Fibroblast of gingiva (primary cell): ENCODE measurements at places on chromosomes 5 and 9.
A peak's percentile ranks its signal among the peaks of the same experiment; 100 is the strongest.

DNA sequence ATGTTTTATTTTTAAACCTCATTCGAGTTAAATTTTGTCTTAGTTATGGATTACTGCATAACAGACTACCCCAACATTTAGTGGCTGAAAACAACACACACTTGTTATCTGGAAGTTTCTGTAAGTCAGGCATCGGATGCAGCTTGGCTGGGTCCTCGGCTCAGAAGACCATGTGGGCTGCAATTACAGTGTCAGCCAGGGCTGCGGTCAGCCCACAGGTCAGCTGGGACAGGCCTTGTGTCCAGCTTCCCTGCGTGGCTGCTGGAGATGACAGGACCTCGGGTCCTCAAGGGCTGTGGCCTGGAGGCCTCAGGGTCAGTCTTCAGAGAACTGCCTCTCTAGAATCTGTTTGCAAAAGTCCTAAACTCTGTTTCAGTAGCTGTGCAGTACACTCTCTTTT is 219.0 kb upstream of the IRX1 start:
- DNase-seq, result no peak

- no peak for DNase-seq
These were observed 20.0 kb downstream of the RNF44 start for GRCh38 chr5:176517053-176517661.

- no peak for DNase-seq
These were observed 33.0 kb downstream of the SNX30 start for GRCh38 chr9:112783551-112783954.

DNA sequence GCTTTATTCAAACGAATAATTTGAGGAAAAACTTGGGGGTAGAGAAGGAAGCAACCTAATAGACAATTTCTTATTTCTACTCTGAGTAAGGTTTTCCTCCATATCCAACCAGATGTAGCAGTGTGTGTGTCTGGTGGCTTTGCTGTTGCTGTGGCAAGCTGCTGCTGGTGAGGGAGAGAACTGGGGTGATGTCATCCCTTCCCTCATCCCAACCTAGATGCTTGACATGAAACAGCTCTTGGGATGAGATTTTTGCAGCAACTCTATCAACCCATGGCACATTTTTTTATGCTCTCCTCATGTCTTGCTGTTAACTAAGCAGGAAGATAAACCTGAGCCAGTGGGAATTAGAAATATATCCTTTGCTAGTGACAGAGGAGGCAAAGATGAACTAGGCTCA is 135.8 kb downstream of the PCSK1 start:
- peak; percentile 91 for DNase-seq

DNA sequence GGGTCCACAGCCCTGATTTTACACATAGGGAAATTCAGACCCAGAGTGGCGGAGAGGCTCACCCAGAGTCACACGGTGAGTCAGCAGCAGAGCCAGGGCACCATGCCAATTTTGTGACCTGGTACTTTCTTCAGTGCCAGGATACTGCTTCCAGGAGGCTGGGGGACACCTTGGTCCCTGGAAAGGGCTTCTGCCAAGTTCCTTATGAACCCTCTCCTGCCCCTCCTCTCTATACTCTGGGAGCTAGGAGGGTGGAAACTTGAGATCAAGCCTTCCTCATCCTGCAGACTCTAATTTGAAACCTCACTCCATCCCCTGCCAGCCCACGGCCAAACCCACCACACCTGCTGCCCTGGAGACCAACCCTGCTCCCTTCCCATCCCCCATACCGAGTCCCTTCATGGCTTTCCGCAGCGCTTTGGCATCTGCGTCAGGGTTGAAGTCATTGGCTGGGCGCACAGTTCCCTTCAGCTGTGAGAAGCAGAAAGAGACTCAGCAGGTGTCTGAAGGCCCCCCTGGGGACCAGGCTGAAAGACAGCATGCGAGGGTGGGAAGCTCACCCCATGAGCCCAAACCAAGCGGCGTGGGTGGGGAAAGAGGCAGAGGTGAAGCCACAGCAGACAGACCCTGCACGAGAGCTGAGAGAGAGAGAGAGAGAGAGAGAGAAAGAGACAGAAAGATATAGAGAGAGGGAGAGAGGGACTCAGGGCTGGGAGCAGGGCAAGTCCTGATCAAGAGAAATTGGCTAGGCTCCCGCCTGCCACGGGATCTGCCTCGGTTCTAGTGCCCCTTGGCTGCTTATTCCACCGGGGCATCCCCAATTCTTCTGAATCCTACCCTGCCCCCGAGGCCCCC is 33.5 kb downstream of the ANXA6 start:
- DNase-seq, result no peak

DNA sequence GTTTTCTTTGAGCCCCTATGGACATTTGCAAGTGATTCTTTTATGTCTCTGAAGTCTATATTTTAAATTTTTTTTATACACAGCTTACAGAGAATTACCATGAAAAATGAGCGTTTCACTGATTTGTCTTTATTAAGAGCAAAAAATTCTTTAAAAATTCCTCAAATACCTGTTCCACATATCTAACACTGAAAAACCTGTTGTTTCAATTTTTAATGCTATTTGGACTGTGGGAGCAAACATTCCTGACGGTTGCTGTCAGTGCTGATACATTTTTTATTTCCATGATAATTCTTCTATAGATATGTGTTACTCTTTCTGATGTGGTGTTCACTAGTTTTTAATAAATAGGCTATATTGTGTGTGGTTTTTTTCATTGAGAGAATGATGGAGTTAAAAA is 199.8 kb downstream of the GDNF start:
- no peak for DNase-seq

DNA sequence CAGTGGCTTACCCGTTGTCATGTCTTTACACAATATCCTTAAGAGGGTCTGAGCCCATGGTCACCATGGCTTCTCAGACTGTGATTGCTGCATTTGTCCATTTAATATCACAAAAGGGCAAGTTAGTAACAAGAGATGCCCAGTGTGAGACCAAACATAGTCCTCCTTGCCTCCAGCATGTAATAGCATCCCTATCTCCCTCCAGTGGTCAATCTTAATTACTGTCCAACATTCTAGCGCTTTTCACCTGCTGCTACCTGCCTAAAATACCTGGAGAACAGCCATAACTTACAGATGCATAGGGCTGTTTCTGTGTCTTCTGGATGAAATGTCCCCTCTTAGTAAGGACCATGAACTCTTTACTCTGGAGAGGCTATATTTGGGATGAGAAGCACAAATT is 267.2 kb upstream of the DAB2 start:
- DNase-seq, result no peak

DNA sequence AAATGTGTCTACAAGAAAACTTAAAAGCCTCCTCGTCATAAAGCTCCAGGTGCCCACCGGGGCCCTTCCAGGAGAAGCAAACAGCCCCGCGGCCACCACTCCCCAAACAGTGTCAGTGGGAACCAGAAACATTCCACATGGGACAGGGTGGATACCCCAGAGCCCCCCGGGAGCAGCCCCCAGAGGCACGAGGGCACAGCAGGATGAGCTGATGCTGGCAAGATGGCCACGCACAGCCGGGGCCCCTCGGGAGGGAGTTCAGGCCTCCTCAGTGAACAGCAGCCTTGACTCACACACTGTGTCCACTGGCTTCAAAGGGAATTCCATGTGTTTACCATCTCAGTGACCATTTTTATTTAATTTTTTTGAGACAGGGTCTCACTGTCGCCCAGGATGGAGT is 10.5 kb downstream of the EXD3 start:
- DNase-seq, result no peak

GRCh38 chr5:17000291-17000939 is 64.3 kb upstream of the MYO10 start:
- peak; percentile 92 for DNase-seq

- DNase-seq, result peak; percentile 20
These were observed 84.9 kb upstream of the BASP1 start for GRCh38 chr5:17132444-17133083.

- no peak for DNase-seq
These were observed 14.4 kb upstream of the SLC46A2 start for GRCh38 chr9:112905084-112905483.
